ENCODE measurements at places on chromosomes 1 and 21.

GRCh38 chr1:198605406-198605805 is 33.4 kb upstream of the PTPRC start:
- DNase-seq: no peak

GRCh38 chr1:104466068-104466467 is 716.4 kb downstream of the AMY1C start:
- DNase-seq: no peak

- no peak for DNase-seq
Measured at GRCh38 chr1:201291916-201292315, 8.6 kb downstream of the PKP1 start.

- no peak for DNase-seq
Measured at GRCh38 chr1:6700853-6701436, 671 bp downstream of the DNAJC11 start.

- no peak for DNase-seq
Measured at GRCh38 chr1:21304488-21304887, 14.2 kb upstream of the ECE1 start.

GRCh38 chr1:203038891-203039608 is 12.8 kb downstream of the PPFIA4 start:
- DNase-seq: peak; percentile 5

DNA sequence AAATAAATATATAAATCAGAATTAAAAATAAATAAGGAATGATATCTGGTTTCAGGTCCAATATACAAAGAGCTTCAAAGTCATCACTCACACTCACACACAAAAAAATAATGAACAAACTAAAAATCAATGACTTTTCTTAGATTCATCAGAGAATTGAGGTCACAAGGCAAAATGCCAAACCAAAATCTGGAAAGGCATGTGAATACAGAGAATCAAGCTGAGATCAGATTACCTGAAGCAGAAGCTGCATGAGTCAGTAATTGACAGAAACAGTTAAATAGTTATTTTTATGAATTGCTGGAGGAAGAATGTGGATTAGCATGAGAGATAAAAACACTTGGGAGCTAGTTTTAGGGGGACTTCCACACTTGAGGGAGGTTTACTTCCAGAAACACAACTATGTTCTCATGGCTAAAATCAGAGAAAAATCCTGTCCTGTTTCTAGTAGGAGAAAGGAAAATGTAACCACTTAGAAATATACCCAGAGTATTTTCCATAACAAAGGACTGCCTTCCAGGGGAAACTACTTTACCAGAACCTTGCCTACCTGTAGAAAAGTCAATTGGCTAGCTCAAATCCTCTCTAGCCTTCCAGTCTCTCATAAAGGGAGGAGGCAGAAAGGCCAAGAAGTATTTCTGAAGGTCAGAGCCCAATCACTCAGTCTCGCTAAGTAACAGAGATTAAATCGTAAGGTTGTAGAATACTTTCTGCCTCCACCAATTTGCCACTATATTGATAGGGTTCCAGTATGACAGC is 536.6 kb upstream of the NR5A2 start:
- DNase-seq: no peak

DNA sequence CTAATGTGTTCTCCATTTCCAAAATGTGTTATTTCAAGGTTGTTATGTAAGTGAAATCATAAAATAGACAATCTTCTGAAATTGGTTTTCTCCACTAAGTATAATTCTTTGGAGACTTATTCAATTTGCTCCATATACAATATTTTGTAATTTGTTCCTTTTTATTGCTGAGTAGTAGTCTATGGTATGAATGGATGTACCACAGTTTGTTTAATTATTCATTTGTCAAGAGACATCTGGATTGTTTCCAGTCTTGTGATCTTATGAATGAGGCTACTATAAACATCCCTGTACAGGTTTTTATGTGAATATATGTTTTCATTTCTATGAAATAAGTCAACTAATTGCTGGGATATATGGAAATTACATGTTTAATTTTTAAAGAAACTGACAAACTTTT is 652.6 kb upstream of the PLXNA2 start:
- DNase-seq: no peak

- DNase-seq: no peak
Measured at GRCh38 chr1:38623529-38623928, 236.0 kb downstream of the RRAGC start.

- DNase-seq: no peak
Measured at GRCh38 chr21:38597421-38597820, 99.1 kb upstream of the ERG start.

- no peak for DNase-seq
Measured at GRCh38 chr1:229012823-229013222, 258.1 kb upstream of the RAB4A start.

- DNase-seq: no peak
Measured at GRCh38 chr1:110057963-110058518, 12.4 kb downstream of the ALX3 start.

DNA sequence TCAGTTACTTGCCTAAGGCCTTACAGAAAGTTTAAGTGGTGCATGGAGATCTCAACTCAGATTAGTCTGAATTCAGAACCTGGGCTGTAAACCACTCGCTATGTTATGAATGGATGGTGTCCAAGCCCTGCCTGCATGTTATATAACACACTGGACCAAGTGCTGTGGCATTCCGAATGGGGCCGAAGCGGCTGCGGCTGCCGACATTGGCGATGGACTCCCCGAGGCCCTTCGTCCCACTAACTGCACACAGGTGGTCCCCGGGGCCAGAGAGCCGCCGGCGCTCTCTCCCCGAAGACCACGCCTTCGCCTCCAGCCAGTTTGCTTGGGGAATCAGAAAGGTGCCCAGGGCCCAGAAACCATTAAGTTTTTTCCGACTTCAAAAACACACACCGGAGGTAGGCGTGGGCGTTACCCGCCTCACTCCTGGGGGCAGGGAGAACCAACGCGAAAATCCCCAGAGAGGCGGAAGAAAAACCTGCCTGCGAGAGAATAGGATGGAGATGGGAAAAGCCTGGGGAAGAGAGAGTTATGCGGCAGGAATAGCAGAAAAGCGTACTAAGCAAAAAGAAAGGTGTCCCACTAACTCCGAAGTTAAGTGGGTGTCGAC is 579 bp upstream of the TENT5C start:
- no peak for DNase-seq

DNA sequence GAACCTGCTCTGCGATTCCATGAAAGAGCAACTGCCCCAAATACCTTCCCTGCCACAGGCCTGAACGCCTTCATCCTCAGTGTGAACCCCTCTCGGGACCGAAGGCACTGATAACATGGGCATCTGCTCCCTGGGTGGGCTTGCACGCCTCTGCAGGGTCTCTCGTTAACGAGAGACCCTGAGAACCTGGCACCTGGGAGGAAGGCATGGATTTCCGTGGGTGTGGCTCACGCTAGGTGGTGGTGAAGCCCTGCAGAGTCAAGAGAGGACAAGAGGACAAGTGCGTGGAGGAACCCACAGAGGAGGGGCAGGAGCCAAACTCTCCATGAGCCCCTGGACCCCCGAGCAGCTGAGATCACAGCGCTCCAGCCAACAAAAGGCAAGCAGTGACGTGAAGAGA is 26.8 kb upstream of the COL6A2 start:
- DNase-seq: no peak

DNA sequence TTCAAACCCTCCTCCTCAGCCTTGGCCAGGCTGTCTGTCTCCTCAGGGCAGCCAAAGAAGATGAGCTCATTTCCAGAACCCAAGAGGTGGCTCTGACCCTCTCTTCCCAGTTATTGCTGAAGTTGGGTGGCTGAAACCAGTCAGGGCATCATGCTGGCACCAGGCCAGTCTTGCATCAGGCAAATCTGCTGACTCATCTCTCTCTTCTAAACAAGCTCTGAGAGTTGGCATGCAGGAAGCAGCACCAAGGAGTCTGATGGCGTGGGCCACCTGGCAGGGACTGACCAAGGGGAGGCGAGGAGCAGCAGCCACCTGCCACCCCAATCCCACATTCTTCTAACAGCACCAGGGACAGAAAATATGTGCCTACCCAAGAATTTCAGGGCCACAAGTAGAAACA is 104.8 kb upstream of the ATP1A1 start:
- DNase-seq: peak; percentile 4

DNA sequence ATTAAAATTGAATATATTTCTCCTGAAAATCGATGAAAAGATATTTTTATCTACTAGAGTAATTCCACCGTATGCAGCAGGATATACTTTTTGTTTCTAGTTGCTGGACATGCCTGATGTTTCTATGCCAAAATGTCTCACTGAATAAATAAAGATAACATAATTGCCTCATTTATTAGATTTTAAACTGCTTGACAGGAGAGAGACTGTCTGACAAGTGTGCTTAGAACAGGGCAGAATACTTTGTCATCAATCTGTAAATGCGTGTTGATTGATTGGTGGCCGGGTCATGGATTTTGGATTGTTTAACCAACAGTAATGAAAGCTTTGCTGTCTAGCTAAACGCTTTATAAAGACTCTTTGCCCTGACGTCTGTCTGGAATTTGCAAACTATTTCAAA is 339.0 kb downstream of the CHRM3 start:
- DNase-seq: no peak

GRCh38 chr1:104064399-104064798 is 314.7 kb downstream of the AMY1C start:
- no peak for DNase-seq

GRCh38 chr21:46320331-46320801 is 3.3 kb downstream of the C21orf58 start:
- DNase-seq: peak; percentile 0

DNA sequence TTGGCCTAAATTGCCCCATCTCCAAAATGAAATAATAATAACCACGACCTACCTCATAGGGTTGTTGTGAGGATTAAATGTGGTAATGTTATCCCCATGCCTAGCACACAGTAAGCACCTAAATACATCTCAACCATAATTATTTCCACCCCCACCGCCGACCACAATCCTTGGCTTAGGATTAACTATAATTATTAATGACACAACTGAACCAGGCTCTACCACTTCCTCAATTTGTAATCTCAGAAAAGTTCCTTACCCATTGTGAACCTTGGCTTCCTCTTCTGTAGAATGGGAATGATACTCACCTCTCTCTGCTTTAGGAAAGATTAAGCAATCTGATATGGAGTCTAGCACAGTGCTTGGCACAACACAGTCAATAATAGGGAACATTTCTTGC is 44.3 kb upstream of the TACSTD2 start:
- DNase-seq: no peak

DNA sequence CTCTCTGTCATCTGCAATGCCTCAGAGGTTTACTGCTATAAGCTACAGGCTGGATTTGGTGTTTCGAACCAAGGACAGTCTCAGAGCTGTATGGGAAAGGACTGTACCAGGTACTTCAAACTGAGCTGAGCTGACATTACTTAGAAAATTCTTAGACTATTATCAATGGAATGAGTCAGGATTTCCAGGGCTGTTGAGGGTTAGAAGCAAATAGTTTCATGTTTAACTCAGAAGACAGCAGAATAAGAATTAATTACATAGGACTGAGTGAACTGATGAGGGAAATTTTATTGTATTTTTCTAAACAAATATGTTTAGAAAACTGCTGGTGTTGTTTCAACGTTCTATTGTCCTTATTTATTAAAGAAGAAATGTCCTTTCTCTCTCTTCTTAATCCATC is 74.3 kb upstream of the CAPZB start:
- no peak for DNase-seq

GRCh38 chr1:163414778-163415177 is 93.0 kb downstream of the NUF2 start:
- DNase-seq: no peak

GRCh38 chr1:16315437-16315836 is 36.8 kb downstream of the FBXO42 start:
- no peak for DNase-seq

GRCh38 chr1:18882486-18882885 is 19.9 kb downstream of the ALDH4A1 start:
- no peak for DNase-seq

DNA sequence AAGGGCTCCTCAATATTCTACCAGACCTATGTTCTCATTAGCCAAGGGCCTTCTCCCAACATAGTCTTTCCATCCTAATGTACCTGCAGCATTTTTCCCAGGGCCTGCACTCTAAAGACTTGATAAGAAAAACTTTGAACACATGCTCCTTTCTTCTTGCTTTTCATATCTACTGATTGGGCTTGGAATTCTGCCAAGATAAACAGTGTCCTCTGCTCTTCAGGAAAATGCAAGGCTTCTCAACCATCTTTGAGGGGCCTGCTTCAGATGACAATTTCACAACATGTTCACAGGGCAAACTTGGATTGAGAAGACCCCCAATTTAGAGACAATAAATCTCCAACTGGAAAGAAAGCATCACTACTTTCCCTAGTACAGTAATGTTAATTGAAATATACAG is 25.8 kb upstream of the PPT1 start:
- no peak for DNase-seq

DNA sequence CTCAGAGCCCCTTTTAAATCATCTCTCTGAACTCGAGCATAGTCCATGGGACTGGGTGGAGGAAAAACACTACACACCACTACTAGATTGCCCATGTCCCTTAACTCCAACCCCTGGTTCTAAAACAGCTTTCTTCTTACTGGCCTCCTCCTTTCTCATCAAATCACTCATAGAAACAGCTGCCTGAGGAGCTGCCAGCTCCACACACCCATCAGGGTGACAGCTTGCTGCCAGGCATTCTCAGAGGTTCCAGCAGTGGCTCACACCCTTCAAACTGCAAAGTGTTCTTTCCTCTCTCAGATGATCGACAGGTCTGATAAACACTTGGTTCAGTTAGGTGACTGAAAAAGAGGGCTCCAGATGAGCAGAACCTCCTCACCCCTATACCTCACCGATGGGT is 543.0 kb upstream of the PLXNA2 start:
- DNase-seq: no peak

DNA sequence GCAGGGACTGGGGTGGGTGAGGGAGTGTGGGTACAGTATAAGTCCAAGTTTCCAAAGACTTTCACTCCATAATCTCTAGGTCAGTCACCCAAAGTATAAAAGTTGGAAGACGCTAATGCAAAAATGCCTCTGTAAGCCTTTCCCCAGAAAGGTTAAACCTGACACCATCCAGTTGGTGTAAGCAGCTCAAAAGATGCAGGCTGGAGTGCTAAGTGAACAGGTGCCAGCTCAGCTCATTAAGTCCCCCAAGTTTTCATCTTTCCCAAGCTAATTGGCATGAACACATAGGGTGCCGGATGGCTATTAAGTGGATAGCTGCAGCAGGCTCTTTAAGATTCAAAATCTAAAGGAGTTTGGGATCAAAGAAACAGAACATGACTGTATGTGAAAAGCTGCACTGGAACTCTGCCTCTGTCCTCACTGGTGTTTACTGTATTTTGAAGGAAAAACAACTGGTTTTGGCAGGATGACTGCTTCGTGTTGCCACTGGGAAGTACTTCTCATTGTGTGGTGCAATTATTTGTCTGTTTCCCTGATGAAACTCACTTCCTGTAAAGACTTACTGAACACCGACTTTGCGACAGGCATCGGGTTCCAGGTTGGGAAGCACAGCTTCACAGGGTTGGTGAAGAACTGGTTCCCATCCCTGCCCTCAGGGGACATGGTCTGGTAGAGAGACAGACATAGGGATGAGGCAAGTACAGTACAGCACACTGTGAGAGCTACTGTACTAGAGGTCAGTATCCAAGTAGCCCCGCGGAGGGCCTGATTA is 152.7 kb downstream of the DAB1 start:
- DNase-seq: no peak

DNA sequence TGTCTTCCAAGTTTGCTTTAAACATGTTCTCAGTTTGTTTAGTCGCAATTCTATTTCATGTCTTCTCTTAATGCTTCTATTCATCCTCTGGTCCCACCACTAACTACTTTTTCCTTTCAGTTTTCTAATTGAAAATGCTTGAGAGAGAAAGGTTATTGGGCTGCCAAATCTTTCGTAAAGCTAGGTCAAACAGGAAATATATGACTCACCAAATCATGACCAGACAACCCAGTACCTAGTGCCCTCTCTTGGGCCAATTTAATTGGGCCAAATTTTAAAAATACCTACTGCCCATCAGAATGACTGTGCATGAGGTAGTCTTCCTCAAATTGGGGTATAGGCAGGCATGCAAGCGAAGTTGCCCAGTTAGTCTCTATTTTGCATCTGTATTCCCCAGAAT is 295.4 kb upstream of the PBX1 start:
- no peak for DNase-seq

Data from NCI-H748 treated with DMSO at 0.1 percent for 48 hours (cell line).